HCT116 (cell line): ENCODE measurements at places on chromosomes 4 and X. TPM values are rescaled to one million over a fixed set of nuclear protein-coding genes. Genes with fewer than 3 reads are reported as not detected.

PPARGC1A gene
- not detected for total RNA-seq

SEPTIN6 gene
- total RNA-seq: 10.8 TPM

ANKRD50 gene
- total RNA-seq: 16.5 TPM

NEIL3 gene
- 18.1 TPM for total RNA-seq

ESX1 gene
- not detected for total RNA-seq

STOX2 gene
- total RNA-seq: 6.3 TPM

ATP1B4 gene
- not detected for total RNA-seq

GPR34 gene
- not detected for total RNA-seq

GUCY1B1 gene
- not detected for total RNA-seq

TCEAL7 gene
- total RNA-seq: 0.20 TPM

DKK2 gene
- not detected for total RNA-seq

PDGFRA gene
- 0.25 TPM for total RNA-seq

EREG gene
- total RNA-seq: 498 TPM

RTL5 gene
- total RNA-seq: 2.5 TPM

TEC gene
- 4.5 TPM for total RNA-seq

RHOXF2 gene
- total RNA-seq: 0.12 TPM

RASSF6 gene
- total RNA-seq: 1.1 TPM
